ENCODE measurements at places on chromosomes 3 and 15.

DNA sequence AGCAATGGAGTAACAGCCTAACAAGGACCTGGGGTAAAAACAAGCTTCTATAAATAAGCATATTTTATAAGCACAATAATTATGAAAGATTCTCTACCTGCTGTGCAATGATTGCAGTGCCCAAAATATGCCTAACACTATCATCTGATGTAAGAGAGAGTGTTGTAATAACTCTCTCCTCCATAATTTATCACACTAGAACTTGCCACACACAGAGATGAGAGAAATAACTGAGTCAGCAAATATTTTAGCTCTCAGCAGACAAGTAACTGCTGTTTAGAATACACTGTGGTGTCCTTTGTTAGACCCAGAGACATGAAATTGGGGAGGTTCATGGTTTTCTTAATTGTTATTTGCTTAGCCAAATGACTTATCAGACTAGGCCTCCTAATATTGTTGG is 105.3 kb upstream of the ACP3 start:
- no peak for DNase-seq

- DNase-seq, result no peak
Measured at GRCh38 chr3:100407977-100408532, 6.7 kb downstream of the LNP1 start.

GRCh38 chr3:62135741-62136140 is 237.6 kb downstream of the FEZF2 start:
- DNase-seq, result no peak

GRCh38 chr3:30085486-30085885 is 520.9 kb upstream of the TGFBR2 start:
- DNase-seq, result no peak

DNA sequence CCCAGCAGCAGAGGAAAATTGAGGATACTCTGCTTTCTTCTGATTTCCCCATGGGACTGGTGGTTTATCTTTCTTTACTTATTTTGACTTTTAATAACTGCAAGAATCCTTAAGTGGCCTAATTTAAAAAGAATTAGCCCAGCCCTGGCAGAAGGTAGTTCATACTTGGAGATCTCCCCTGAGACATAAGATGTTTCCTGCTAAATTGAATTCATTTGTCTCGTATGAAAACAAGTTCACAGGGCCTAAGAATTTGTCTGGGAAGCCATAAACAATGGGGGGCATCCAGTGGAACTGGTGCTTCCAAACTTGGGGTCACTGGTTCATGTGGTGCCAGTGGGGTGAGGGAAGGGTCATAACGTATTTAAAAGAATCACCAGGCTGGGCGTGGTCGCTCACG is 283.1 kb upstream of the RASGRP1 start:
- DNase-seq, result no peak

DNA sequence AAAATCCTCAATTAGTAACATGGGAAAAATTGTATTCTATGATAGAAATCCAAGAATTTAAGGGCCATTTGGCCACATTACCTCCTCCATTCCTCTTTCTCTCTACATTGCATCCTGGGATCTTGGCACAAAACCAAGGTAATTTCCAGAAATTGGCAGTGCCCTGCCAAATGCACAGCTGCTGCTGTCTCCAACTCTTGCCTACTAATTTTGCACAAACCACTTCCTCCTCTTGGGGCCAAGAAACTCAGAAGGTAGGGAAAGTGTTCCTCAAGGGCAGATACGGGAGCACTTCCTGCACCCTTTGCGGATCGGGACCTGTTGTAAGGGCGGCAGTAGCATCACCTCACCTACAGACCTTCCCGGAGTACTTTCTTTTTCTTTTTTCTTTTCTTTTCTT is 57.8 kb downstream of the MAP3K13 start:
- peak; percentile 36 for DNase-seq

- DNase-seq, result no peak
Measured at GRCh38 chr15:48560321-48561051, 85.0 kb downstream of the FBN1 start.

- no peak for DNase-seq
Measured at GRCh38 chr3:36403661-36404060, 23.4 kb downstream of the STAC start.

DNA sequence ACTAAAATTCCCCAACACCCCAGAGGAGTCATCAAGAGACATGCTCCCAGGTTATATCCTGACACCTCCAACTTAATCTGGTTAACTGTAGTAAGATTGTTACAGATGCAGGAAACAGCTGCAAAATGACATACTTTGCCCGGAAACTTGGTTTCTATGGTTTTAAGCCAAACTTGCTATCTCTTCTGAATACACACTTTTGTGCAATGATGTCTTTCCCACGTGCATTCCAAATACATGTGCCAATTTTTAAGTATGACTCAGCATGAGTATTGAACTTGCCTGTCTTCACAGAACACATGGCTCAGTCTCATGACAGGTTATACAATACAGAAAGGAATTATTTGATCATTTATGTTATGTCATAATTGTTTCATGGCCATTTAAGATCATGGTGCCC is 207.0 kb upstream of the DCBLD2 start:
- DNase-seq, result no peak

DNA sequence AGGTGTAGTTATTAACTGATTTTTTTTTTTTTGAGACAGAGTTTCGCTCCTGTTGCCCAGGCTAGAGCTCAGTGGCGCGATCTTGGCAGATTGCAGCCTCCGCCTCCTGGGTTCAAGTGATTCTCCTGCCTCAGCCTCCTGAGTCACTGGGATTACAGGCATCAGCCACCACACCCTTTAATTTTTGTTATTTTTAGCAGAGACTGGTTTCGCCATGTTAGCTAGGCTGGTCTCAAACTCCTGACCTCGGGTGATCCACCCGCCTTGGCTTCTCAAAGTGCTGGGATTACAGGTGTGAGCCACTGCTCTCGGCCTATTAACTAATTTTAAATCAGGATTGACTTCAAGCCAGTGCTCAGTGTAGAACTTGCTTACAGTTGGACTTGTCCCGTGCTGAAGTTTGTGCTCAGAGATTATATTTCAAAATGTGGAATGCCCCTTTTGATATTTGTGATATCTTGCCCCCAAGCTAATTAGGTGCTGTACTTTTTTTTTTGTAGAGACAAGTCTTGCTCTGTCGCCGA is 6.0 kb downstream of the SKIL start:
- no peak for DNase-seq

DNA sequence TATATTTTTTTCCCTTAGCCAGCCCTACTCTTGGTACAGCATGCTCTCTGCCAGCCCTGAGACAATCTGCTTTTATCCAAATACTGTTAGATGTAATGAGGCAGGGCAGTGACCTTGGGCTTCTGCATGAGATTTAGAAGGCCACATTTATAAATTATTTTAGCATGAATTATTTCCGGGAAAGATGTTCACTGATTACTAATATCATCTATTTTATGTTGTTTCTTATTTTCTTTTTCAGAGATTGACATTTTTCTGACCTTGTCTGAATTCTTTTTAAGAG is 23.1 kb downstream of the CRTC3 start:
- DNase-seq, result no peak

DNA sequence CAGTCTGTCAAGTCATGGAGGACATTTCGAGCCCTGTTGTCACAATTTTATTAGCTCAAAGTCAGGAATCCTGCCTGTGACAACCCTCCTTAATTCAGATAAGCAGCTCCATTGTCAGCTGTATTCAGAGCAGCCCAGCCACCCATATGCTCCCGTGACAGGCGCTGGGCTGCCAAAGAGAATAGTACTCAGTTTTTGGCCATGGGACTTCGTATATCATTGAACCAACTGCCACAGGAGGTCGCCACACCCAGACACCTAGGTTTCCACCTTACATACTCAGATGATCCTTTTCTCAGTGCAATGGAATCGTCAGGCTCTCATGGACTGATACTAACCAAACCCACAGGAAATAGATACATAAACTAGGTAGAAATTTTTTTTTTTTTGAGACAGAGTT is 100.2 kb downstream of the C3orf70 start:
- DNase-seq, result no peak

GRCh38 chr3:48548729-48549705 is 7.6 kb downstream of the PFKFB4 start:
- DNase-seq, result peak; percentile 7

GRCh38 chr15:36877294-36877693 is 223.1 kb downstream of the MEIS2 start:
- DNase-seq, result no peak

DNA sequence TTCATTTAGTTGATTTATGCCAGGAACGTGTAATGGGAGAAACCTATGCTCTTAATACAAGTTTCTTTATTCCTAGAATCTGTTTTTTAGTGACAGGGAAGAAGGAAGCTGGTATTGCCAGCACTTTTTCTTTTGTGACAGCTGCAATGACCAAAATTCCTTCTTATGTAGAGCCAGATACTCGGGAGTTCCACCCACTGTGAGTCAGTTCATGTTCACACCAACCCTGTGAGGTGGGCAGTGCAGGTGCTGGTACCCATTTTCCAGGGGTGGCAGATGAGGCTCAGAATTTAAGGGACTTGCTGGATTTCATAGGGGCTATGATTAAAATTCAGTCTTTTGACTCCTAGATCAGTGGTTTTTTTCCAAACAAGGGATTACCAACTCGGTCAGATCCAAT is 34.7 kb downstream of the OXNAD1 start:
- DNase-seq, result no peak

DNA sequence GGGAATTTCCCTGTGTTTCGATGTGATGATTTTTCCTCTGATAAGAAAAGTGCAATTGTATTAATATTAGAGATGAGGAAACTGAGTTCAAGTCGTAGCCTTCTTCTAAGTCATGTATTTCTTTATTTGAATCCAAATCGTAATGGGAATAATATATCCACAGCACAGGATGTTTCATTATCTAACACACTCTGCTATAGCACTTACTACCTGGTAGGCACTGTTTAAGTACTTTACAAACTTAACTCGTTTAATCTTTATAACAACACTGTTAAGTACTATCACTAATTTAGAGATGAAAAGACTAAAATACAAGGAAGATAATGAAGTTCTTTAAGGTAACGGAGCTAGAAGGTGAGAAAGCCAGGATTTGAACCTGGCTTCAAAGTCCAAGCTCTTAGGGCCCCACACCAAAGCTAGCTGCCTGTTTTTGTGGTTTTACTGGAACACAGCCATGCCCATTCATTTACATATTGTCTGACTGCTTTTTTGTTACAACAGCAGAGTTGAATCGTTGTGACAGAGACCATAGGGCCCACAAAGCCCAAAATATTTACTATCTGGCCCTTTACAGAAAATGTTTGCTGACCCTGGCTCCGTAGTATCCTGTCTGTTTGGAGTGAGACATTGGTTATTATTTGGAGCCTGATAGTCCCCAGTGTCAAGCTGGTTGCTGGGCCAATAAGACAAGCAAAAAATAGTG is 9.6 kb upstream of the ATP13A3 start:
- DNase-seq, result no peak

GRCh38 chr3:61701011-61701410 is 139.6 kb downstream of the PTPRG start:
- DNase-seq, result no peak
